Psoas muscle (tissue), 8 donors: ENCODE measurements at places on chromosomes 3 and 15. TPM values are rescaled to one million over a fixed set of nuclear protein-coding genes. Genes with fewer than 3 reads are reported as not detected.

Gene IMPG2
- 0.64 TPM for total RNA-seq

Gene REC114
- total RNA-seq = not detected

Gene UBE2E2
- total RNA-seq = 34.0 TPM

DNA sequence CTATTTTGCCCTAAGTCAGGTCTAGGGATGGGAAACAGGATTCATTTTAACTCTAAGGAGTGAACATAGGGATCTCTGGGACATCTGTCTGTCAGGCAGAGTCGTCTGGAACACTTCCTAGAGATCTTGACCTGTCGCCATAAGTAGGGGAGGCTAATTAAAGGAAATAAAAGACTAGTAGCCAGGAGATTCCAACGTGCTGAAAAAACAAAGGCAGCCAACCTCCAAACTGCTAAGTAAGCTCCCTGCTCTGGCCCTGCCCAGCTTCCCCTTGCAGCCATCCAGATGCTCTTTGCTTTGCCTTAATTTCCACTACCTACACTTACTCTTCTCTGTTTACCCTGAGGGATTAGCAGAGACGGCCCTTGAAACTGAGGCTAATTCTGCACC lies 18.4 kb upstream of the TSEN2 start:
- DNase-seq = no peak

Gene GOLGA8K
- total RNA-seq = not detected

Gene TMC3
- total RNA-seq = not detected

DNA sequence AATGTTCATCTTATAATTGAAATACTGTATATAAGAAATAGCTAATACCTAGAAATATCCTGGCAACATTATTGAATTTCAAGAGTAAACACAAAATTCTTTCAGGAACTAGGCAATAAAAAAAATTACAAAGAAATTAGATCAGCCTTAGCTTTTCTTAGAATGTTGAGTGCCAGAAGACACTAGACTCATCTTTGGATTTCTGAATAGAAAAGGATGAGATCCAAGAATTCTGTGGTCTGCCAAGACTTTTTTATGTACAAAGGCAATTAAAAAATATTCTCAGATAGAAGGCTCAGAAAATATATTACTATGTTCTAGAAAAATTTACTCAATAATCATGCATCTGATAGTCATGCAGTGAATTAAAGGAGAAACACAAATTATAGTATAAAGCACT lies 294.5 kb upstream of the CDIN1 start:
- no peak for DNase-seq

DNA sequence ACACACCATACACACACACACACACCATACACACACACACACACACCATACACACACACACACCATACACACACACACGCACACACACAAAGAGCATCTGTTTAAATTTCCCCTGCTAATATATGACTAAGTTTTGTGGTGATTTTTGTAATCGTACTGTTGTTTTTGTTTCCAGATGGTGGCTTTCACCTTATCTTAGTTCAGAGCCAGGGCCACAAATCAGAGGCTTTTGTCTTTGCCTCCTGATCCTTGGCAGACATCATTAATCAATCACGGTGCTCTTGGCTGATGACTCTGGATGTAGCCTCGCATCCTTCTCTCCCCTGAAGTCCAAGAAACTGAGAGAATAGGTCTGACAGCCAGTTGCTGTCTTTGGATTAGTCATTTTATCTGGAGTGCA lies 52.1 kb downstream of the EDEM1 start:
- DNase-seq = no peak

Gene PLA1A
- total RNA-seq = 11.7 TPM

Gene SCN11A
- total RNA-seq = not detected

Gene INKA1
- total RNA-seq = 4.8 TPM

Gene RLBP1
- not detected for total RNA-seq

DNA sequence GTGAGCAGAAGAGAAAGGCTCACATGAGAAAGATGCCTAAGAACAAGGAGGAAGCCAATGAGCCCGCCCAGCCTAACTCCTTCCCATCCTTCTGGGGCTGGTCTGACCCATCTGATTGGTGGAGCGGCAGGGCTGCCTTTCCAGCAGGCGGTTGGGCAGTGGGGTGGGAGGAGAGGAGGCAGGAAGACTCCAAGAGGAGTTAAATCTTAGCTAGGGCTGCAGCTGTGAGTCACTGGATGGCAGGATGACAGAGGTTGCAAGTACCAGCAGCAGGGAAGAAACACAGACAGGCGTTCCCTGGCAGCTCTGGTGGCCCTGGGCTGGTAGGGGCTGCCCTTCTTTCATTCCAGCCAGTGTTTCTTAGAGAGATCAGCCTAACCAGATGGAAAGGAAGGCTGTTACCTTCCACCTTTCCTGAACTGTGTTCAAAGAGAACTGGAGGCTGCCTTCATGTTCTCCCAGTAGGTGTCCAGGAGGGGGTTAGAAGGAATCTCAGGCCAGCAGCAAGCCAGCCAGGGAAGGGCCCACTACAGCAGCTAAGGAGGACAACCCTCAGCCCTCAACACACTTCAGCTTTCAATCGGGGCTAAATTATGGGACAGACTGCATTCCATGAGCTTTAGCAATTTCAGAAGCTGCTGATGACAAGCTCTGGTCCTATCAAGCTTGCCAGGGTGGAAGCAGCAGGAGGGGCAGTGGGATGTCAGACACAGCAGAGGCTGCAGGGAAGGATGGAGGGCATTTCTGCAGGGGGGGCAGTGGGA lies 50.3 kb downstream of the CHSY1 start:
- peak; percentile 92 for DNase-seq

Gene ACAN
- 0.17 TPM for total RNA-seq

Gene CHRNA7
- total RNA-seq = 0.32 TPM

GRCh38 chr15:57385923-57386390 lies 9.7 kb downstream of the CGNL1 start:
- no peak for DNase-seq

GRCh38 chr3:126493739-126494138 lies 18.0 kb upstream of the ZXDC start:
- DNase-seq = no peak

Gene CLDN18
- total RNA-seq = not detected

- no peak for DNase-seq
These were observed 65.9 kb upstream of the KLHL25 start for GRCh38 chr15:85860394-85861161.

DNA sequence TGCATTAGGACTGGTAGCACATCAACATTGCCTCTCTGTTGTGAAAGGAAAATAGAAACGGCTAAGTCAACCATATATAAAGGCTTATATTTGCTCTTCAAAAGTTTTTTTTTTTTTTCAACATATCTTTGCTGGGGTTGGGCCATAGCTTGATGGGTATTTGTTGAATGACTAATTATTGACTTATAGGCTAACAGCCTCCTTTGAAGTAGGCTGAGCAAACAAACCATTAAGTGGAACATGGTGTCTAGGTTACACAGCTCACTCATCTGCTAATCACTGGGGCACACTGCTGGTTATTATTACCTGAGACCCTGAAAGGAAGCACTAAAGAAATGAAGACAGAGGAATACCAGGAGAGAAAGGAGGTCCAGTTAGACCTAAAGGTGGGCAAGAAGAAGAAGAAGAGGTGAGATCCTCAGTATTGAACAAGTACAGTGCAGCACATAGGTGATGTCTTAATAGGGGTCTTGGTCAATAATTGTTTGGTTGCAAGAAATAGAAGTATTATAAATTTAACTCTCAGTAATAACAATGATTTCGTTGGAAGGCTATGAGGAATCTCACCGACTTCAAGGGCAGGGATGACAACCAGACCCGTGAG lies 139.4 kb downstream of the RPLP1 start:
- no peak for DNase-seq

DNA sequence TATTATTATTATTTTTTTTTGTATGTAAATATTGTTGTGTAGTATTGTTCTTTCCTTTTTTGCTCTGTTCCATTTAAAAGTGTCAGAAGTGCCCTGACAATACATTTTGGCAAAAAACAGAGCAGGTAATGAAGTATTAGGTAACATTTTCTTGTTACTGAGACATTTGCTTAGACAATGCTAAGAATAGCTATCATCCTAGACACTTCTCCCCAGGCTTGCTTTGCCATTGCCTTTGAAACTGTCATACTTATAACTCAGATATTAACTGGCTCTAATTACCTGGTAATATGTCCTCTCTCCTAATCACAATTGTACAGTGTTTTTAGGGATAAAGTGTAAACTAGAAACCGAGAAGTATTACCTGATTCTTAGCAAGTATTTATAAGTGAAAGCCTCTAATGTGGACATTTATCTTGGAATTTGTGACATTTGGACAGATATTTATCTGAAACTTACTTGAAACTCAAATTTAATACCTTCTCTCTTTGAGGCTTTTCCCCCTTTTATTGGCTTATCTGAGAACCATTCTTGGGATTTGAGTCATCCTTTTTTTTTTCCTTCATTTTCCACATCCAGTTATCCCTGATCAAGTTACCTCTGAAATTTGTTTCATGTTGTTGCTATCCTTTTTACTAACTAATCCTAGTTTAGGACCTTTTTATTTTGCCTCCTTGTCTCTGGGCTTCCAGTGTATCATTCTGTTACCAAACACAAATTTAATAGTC lies 13.1 kb downstream of the ARIH1 start:
- DNase-seq = no peak

GRCh38 chr15:70344666-70345065 lies 246.9 kb upstream of the TLE3 start:
- no peak for DNase-seq

DNA sequence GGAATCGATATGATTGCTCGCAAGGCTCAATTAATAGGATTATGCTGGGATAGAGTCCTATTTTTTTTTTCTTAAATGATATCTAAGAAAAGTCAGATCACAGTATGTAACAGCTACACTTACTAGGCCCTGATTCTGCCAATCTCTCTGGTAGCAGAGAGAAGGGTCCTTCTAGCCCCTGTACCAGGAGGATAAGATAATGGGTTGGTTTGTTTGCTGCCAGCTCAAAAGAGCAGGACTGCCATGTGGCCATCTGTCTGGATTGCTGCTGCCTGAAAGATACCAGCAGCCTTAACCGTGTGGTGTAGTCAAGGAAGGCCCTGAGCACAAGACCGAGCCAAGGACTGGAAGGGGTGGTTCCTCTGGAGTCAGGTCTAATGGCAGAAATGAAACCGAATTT lies 236.4 kb downstream of the KLF13 start:
- no peak for DNase-seq

DNA sequence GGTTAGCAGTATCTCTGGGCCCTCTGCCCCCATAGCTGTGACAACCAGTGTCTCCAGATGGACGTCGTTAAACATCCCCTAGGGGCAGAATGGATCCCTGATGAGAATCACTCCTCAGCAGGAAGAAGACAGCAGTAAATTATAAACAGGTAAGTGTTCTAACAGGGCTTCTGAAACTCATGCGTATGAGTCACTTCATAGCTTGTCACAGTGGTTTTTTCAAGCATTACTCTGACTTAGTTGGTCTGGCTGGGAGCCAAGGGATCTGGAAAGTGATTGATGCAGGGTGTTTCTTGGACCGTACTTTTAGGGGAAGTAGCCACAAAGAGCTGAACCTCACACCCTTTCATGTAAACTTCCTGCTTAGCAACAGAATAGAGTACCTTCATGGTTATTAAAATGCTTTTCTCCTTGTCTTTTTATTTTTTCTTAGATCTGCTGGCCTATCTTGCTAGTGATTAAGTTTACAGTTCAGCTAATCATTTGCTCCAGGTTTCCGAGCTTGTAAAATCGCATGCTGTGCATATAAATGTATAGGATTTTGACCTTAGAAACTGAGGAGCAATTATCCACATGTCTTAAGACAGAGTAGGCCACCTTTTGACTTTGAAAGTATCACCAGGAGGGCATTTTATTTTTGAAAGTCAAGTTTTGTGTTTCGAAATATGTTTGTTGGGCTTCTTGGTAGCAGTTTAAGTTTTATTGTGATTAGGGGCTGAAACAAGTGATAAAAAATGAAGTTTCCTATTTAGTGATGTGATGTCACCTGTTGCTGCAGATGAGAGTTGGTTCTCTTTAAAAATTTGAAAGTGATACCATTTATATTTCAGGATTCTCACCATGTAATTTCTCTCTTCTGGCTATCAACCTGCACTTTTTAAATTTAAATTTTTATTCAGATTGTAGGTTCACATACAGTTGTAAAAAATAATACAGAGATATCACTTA lies 333.9 kb downstream of the PTPRG start:
- no peak for DNase-seq

GRCh38 chr3:53161450-53161819 lies 426 bp downstream of the PRKCD start:
- peak; percentile 44 for DNase-seq

Gene SPATA12
- not detected for total RNA-seq

Gene CD200
- 0.59 TPM for total RNA-seq

DNA sequence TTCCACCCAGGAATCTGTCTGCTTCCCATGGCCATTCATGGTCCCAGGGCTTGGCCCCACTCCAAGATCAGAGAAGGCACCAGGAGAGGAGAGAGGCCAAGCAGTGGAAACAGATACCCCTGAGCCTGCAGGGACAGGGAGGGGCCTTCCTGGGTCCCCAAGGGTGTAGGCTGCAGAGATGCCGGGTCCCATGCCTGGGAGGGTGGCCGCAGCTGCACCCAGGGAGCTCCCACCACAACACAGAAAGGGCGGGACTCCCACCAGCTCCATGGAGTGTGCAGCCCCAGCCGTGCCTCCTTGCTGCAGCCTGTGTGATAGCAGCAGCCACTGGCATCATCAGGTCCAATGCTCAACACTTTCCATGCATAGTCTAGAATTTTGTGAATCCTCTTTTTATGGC lies 331.5 kb downstream of the UACA start:
- no peak for DNase-seq

Gene CSTA
- total RNA-seq = 0.84 TPM

Gene GABRB3
- total RNA-seq = 0.60 TPM

DNA sequence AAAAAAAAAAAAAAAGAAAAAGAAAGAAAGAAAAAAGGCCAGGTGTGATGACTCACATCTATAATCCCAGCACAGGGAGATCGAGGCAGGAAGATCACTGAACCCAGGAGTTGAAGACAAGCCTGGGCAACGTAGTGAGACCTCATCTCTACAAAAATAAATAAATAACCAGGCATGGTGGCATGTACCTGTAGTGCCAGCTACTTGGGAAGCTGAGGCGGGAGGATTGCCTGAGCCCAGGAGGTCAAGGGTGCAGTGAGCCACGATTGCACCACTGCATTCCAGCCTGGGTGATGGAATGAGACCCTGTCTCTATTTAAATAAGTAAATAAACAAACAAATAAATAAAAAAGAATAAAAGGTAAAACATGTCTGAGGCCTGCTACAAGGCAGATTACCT lies 39.3 kb upstream of the LACTB start:
- DNase-seq = no peak

- DNase-seq = no peak
These were observed 331.5 kb upstream of the RARB start for GRCh38 chr3:25096536-25096935.

- no peak for DNase-seq
These were observed 102.3 kb downstream of the P2RY1 start for GRCh38 chr3:152937234-152937633.
